ENCODE measurements at places on chromosomes 11 and 22. TPM values are rescaled to one million over a fixed set of nuclear protein-coding genes. Genes with fewer than 3 reads are reported as not detected.

The NFAM1 gene
- 0.17 TPM for total RNA-seq

The APOA1 gene
- not detected for total RNA-seq

The MYBPC3 gene
- not detected for total RNA-seq

The KCNA4 gene
- not detected for total RNA-seq

The MMP27 gene
- not detected for total RNA-seq

The PLA2G6 gene
- 12.6 TPM for total RNA-seq

The CD248 gene
- not detected for total RNA-seq

The PAMR1 gene
- total RNA-seq, result not detected

The OR52I2 gene
- not detected for total RNA-seq

The FADD gene
- total RNA-seq, result 62.4 TPM

The RFPL3 gene
- total RNA-seq, result not detected

The IGSF9B gene
- total RNA-seq, result 0.07 TPM

The YDJC gene
- total RNA-seq, result 165 TPM

The SOX10 gene
- not detected for total RNA-seq

The MS4A6E gene
- not detected for total RNA-seq

The CDC42EP2 gene
- not detected for total RNA-seq

The MIAT gene
- not detected for total RNA-seq

The UPK3A gene
- 2.1 TPM for total RNA-seq

The OR6T1 gene
- total RNA-seq, result not detected

The MPZL2 gene
- not detected for total RNA-seq

The BLID gene
- total RNA-seq, result not detected

The BIRC3 gene
- 12.6 TPM for total RNA-seq

The HYLS1 gene
- 7.9 TPM for total RNA-seq

The TSPAN32 gene
- not detected for total RNA-seq

The CTTN gene
- total RNA-seq, result 116 TPM

The PANX1 gene
- 18.0 TPM for total RNA-seq

The SYT13 gene
- total RNA-seq, result 115 TPM

The DEPDC7 gene
- total RNA-seq, result 2.5 TPM
